Fibroblast of villous mesenchyme (primary cell): ENCODE measurements at places on chromosomes 1 and 21. TPM values are rescaled to one million over a fixed set of nuclear protein-coding genes. Genes with fewer than 3 reads are reported as not detected.

- DNase-seq: no peak
Measured at GRCh38 chr1:32888134-32888533, 1.8 kb downstream of the HPCA start.

SPATA46 gene
- not detected in 2 replicates for total RNA-seq

- no peak for DNase-seq
Measured at GRCh38 chr1:198491028-198491427, 49.5 kb downstream of the ATP6V1G3 start.

LRRC40 gene
- 20.9 and 27.6 TPM in 2 replicates for total RNA-seq

DNA sequence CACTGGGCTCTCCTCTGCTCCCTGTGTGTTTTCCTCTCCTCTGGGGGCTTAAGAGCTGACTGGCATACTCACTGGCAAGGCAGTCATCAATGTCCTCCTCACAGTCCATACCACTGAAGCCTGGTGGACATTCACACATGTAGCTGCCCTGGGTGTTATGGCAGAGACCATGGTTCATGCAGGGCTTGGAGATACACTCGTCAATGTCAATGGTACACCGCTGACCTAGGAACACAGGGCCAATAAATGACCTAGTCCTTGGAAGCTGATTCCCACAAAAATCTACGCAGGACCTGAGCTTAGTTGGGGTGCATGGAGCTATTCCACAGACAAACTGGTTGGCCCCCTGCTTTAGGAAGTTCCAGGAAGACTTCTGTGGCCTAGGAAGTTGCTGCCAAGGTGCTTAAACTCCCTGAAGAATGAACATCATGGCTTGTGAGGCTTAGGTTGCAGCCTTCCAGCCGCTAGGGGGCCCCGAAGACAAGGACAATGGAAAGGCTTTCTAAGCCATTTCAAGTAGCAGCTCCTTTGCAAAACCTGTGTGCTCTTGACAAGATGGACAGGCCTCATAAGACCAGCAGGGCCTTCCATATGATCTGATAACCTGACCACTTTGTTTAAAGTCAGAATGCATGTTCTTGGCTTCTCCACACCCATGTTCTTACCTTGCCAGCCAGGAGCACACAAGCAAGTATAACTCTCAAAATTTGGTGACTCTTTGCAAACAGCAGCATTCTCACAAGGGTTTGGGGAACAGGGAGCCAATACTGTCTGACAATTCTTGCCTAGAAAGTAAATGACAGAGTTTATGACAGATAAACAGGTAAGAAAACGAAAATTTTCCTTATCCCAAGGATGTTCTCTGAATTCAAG lies 52.3 kb upstream of the ADAM30 start:
- DNase-seq: peak; percentile 77

DNA sequence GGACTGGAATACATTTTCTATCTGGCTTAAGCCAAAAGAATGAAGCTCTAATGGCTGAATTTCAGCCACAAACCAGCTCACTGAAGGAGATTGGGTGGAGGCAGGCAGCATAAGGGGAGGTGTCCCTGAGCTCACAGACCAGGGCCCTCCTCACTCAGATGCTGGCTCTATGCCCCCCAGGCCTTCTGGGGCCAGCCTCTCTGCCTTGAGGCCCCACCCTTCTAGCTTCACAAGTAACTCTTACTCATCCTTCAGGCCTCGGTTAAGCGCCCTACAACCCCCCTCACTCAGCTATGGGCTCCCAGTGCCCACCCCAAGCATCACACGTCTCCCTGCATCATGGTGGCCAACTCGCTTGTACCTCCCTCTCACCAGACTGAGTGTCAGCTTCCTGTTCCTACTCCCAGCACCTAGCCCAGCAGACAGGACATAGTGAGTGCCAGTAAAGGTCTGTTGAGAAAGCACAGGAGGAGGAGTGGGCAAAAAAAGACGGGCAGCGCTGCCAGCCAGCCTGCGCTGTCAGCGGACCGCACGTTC lies 40.8 kb upstream of the GPR157 start:
- DNase-seq: no peak
